ENCODE measurements at places on chromosomes 6 and 20.

DNA sequence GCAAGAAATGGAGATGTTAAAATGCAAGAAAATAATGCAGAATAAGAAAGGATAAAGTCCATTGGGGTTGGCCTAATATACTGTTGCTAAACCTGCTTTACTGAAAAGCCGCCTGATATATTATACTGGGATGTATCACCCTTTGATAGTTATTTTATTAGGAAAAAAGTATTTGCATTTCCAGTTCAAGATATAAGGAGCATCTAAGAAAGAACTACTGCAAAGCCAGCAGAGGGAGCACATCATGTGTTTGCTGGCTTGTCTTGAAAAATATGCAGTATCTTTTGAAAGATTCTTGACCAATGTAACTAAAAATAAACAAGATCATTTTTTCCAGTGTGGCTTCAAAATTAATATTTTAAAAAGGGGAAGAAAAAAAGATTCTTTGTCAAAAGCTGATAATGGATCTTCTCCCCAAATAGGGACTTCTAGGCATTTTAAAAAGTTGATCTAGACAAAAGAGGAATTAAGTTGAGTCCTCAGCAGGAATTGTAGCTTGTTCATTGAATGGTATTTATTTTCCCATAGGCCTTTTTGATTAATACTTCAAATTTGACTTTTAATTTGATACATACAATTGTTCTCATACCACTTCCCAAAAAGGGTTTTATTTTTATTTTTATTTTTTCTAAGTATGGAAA lies 214.9 kb downstream of the ZFAND3 start:
- DNase-seq = peak; percentile 59

DNA sequence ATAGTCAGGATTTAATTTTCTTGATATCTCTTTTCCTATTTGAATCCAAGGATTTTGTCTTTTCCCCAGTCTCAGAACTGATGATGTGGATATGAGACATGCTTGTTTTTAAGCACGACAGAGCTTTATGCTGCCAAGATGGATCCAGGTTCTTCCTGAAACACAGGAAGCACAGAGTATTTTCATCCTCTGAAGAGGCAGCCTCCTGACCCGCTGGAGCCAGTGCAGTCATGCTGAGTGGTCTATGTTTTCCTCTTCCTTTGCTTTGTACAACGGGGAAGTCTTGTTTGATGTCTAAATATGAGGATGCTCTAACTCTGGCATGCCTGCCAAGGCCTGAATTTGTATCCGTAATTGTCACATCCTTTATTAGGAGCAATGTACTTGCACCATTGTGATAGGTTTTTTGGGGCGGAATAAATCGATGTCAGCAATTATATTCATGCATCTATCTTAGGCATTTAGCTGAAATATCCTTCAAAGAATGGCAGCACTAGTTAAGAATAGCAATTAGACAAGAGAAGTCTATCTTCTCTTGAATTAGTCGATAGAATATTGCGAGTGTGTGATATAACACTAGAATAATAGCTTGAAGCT lies 407.1 kb upstream of the JAG1 start:
- DNase-seq = no peak

- DNase-seq = no peak
Measured at GRCh38 chr20:14521016-14521415, 183.6 kb upstream of the FLRT3 start.

- no peak for DNase-seq
Measured at GRCh38 chr6:144753023-144753705, 468.0 kb downstream of the UTRN start.

DNA sequence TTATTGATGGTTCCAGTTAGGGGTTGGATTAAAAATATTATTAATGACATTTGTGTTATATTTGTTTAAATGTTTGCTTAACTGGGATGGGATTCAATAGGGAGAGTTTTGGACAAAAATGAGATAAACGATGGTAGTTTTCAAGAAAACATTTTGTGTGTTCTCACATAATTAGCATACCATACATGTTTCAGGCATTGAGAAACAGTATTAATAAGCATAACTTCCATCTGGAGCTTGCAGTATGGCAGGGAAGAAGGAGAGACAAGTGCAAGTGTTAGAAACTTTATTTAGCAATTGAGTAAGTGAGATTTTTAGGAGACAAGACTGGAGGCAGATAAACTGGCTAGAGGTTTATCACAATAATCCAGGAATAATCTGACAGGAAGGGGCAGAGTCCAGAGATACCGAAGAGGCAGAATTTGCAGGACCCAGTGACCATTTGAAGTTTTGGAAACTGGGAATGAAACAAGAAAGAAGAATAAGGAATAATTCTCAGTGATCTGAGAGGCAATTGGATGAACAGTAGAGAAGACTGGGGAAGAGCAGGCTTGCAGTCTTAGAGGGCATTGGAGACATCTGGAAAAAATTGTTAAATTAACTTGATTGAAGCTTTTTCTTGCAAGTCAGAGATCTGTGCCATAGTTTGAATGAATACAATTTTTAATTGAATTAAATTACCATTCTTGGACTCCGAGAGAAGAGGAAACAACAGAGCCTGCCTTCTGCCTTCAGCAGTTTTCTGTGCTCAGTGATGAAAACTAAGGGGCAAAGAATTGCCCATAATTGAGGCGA lies 73.0 kb upstream of the PTCHD4 start:
- no peak for DNase-seq

DNA sequence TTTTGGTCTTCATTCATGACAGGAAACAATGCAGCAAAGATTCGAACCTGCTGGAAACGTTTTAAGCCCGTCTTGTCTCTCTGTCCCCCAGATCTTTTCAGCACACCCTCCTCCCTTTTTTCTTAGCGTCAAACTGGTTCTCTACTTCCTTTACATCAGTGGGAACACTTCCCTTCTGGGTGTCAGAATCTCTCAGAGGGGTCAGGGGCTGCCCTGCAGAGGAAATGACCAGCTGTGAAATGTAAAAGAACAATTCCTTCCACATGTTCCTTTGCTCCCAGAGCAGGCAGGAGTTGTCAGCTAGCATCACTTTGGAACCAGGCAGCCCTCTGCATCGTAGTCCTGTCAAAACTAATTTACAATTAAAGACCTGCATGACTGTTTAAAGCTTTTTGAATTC lies 619.0 kb downstream of the TFAP2A start:
- no peak for DNase-seq

- no peak for DNase-seq
Measured at GRCh38 chr20:25453035-25453810, 45.8 kb downstream of the GINS1 start.

GRCh38 chr6:149054559-149055194 lies 262.8 kb upstream of the TAB2 start:
- no peak for DNase-seq

DNA sequence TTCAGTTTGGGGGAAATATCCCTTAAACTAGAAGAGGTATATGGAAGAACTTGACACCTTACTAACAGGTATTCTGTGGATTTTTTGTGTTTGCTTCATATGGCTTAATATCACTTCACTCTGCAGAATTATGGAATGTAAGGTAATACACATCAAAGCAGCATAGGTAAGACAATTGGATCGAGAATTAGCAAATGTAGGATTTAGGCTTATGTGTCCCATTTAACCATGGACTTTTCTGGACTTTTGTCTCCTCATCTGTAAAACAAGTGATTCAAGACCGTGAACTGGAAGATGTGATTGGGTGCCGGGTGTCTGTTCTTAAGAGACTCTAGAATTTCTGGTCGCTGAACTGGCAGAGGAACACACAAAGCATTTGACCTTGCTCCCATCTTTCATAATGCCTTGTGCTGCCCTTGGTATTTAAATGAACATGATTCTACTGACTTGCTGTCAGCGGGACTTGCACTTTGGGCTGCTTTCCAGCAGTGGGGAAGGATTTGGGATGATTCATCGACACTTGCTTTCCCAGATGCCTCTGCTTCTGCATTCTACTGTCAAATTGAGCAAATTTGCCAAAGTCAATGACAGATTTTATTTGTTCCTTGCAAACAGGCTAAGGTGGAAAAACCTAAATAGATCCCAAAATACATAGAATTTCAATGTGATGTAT lies 199.8 kb downstream of the PLCB1 start:
- no peak for DNase-seq

- DNase-seq = no peak
Measured at GRCh38 chr6:163146036-163146435, 268.5 kb upstream of the QKI start.

DNA sequence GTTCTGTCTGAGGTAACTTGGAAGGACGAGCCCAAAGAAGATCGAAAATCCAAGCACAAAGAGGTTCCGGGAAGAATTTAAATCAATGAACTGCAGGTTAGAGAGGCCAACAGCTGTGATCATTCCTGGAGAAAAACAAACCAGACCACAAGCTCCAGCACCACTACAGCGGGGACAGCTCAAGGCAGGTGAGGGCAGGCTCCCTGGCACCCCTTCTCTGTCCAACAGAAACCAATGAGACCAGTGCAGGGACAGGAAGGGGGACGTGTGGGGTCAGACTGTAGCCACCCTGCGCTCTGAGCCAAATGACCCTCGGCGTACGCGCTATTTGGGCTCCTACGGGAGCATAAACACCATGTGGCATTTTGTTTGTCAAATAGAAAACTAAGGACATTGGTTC lies 139.3 kb downstream of the SLC23A2 start:
- DNase-seq = no peak

- DNase-seq = peak; percentile 62
Measured at GRCh38 chr6:32972353-32973143, 4.2 kb downstream of the BRD2 start.

GRCh38 chr20:6956056-6956455 lies 188.6 kb downstream of the BMP2 start:
- peak; percentile 52 for DNase-seq

GRCh38 chr20:24051160-24051559 lies 62.6 kb upstream of the GGTLC1 start:
- DNase-seq = no peak

- peak; percentile 63 for DNase-seq
Measured at GRCh38 chr6:80209430-80209829, 103.0 kb downstream of the BCKDHB start.

- DNase-seq = no peak
Measured at GRCh38 chr6:147137986-147138385, 66.2 kb upstream of the STXBP5 start.

DNA sequence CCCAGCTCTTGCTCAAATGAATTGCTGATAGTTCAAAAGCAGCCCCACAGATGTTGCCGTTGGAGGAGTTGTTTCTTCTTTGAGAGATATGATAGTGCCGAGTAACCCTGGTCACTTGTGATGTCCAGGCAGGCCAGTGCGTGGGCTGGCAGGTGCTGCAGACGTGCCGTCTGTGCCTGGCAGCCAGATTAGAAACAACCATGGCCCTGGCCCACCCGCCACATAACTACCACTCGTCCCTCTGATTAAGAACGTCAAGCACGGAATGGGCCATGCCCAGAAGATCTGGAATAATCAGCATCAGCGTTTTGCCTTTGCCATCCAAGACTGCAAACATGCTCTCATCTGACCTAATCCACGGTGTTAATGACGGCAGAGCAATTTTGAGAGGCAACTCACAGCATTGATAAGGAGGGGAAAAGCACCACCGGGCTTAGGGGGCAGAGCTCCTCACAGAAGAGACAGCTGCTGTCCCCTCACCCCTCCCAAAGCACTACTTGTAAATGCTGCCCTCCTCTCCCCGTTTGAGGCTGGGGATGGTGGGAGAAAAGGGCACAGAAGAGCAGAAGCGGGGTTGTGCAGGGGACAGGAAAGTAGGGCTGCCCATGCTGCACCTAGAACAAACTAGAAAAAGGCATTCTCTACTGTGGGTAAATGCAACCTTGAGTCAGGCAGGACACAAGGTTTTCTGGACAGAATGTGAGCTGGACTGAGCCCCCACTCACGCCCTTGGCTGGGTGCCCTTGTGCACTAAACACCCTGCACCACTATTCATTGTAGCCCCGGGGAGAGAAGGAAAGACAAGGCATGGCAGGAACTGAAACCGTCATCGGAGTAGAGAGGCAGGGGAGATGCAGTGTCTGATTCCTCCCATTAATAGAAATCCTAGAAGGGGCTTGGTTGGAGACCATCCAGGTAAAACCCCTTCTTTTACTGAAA lies 5.3 kb upstream of the CPNE5 start:
- no peak for DNase-seq

DNA sequence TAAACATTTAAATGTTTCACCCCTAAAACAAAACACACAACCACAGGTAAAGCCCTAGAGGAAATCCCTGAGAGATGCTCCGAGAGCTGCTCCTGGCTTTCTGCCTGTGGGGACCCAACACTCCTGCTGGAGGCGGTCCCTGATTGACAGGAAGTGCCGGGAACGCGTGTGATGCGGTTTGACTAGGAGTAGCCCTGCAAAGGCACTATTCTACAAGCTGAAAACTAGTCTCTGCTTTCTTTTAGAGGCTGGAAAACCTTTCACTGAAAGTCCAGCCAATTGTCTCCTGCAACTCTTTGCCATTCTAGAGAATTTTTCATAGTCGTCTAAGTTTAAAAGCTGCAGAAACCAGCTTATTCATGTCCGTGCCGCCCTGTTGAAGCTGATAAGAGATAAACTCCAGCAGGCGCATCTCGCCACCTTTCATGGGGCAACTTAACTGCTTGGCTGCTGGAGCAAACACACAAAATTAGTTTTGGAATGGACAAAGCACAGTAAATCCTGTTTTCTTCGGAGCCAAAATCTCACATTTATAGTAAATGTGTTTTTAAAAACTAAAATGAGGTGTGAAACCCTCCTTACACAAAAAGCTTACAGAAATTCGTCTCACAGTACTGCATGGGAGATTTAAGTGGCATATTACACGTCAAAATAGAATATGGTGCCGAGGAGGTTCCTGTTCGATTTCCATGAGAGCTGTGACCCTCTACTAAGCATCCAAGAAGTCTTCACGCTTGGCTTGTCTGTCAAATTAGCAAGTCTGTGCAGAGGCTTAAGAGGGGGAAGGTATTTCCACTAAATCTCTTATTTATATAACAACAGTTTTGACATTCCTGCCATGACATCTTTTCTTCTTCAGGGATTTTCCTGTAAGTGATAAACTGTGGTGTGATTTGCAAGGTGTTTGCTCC lies 46.9 kb downstream of the DACT2 start:
- DNase-seq = no peak

- no peak for DNase-seq
Measured at GRCh38 chr6:124330197-124330596, 526.5 kb downstream of the NKAIN2 start.

DNA sequence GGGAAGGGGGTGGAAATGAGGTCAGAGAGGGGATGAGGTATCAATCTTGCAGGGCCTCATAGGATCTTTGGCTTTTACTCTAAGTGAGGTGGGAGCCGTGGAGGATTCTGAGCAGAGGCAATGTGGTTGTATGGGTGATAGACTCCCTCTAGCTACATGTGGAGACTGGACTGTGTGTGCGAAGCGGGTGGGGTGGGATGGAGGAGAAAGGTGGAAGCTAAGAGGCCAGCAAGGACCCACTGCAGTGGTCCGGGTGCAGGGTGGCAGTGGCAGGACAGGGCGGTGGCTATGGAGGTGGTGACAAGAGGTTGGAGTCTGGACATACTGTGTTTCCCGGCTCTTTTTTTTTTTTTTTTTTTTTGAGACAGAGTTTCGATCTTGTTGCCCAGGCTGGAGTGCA lies 62.4 kb upstream of the PTPN1 start:
- no peak for DNase-seq
